ENCODE measurements at places on chromosomes 13 and 19.

DNA sequence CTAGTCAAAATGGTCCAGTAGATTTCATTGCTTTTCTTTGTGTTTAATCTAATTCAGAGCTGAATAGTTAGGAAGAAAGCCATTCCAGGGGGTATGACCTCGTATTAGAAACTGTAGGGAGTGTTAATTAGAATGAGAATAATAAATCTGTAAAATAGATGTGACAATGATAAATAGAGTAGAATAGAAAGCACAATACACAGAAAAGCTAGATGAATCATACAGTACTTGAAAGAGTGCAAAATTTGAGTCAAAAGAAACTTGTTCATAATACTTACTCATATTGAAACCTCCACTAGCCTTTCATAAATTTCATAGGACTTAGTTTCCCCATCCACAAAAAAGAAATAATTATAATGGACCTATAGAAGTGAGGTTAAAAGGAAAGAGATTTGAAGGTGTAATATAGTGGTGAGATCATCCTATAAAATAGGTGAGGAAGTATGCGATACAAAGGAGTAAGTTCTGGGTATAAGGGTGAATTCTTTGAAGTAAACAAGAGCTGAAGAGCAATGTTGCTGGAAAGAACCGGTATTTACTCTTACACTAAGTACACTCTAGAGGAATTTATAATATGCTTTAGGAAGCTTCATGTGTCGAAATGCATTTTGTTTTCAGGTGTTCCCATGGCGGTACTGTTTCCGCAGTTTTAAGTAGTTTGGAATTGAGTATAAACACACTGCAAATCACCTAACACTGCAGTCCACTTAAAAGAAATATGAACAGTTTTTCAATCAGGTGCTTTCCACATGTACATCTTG lies 21.9 kb downstream of the PCDH17 start:
- DNase-seq = no peak

GRCh38 chr19:19372656-19373416 lies 32.6 kb upstream of the GATAD2A start:
- peak; percentile 89 for DNase-seq

GRCh38 chr13:91792054-91792453 lies 393.6 kb downstream of the GPC5 start:
- no peak for DNase-seq

DNA sequence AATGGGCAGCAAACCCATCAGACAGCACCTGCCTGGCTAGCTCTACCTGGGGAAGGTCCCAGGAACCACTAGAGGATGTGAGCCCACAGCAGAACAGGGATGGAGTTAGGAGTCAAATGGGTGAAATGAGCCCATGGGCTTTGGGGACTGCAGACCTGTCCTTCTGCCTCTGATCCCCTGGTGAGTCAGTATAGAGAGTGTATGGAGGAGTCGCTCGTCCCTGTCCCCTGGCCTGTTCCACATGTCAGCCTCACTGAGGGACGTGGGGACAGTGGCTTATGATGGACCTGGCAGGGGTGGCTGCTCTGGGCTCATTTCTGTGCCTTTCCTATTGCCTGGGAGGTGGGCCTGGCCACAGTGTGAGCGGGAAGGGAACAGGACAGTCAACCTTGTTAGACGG lies 4.0 kb downstream of the CEACAM1 start:
- DNase-seq = no peak
